ENCODE measurements at places on chromosomes 11 and 22. TPM values are rescaled to one million over a fixed set of nuclear protein-coding genes. Genes with fewer than 3 reads are reported as not detected.

DNA sequence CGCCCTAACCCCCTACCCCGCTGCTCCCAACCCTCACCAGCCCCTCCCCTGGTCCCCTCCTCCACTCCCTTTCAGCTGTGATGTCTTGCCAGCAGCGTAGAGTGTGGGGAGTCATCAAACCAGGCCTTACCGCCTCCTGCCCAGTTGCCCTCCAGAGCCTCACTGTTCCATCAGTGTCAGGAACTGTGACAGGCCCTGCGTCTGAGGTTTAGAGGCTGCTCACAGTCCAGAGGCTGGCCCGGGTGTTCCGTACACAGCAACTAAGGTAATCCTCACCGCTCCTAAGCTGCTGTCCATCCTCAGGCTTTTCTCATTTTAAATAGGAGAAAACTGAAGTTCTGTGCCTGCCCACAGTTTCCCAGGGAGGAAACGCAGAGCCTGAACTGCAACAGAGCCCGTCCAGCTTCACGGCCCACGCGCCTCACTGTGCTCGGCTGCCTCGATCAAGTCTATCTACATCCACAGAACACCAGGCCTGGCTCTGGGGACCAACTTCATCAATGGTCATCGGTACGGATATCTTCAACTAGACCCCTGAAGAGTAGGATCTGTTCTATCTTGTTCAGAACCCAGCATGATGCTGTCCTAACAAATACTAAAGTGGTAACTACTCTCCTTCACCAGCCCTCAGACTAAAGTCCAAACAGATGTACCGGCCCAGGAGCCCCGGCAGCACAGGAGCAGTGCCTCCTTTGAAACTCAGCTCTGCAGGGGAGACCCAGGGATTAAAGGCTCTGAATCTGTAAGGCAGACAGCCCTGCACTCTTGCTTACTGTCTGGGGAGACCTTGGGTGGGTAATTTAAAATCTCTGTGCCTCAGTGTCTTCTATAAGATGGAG is 10.3 kb downstream of the VPS37C start:
- no peak for DNase-seq
- no peak overlapping the region for H3K27ac ChIP-seq
- peaks cover 3% of the 10 kb centered on the region for H3K36me3 ChIP-seq
- H3K4me3 ChIP-seq: no peak overlapping the region

DNA sequence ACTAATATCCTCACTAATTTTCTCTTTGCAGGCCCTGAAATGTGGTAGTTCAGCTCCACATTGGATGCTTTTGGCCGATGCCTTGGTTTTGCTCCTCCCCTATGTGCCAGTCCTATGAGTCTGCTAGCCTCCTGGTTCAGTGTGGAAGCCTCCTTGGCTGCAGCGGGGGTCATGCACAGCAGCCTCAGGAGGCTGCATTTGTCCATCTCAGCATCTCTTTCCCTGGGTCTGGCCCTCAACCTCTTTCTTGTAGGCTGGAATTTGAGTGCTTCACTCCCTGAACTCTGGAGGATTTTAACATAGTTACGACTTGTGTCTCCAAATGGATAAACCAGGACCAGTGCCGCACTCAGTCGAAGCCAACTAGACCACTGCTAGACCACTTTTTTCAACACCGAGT is 34.9 kb downstream of the SCUBE2 start:
- H3K36me3 ChIP-seq: no peaks in the 10 kb centered on the region
- no peak overlapping the region for H3K27ac ChIP-seq
- H3K4me3 ChIP-seq: no peak overlapping the region
- H3K4me1 ChIP-seq: peaks cover 5% of the 10 kb centered on the region
- DNase-seq: no peak
- H3K27me3 ChIP-seq: no peaks in the 10 kb centered on the region

- peaks cover 27% of the 10 kb centered on the region for H3K36me3 ChIP-seq
- no peak overlapping the region for H3K27ac ChIP-seq
These were observed 34.0 kb downstream of the HIPK3 start for GRCh38 chr11:33291004-33291777.

MEI1 gene
- total RNA-seq: not detected

DNA sequence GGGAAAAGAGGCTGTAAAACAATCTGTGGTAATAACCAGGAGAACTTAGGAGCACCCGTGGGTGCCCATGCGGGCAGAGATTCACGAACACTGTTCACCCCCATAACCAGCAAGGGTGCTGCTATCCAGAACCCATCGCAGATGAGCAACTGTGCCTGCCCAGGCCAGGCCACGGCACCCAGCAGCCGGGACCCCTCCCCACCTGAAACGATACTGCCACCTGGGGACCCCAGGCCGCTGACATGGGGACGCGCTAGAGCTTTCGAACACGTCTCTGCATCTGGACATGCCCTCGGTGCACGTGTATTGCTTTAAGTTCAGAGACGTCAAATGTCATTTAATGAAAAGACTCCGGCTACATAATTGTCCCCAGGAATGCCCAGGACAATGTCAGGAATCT is 14.3 kb upstream of the MUC2 start:
- no peak overlapping the region for H3K4me3 ChIP-seq
- no peak overlapping the region for H3K27ac ChIP-seq

DNA sequence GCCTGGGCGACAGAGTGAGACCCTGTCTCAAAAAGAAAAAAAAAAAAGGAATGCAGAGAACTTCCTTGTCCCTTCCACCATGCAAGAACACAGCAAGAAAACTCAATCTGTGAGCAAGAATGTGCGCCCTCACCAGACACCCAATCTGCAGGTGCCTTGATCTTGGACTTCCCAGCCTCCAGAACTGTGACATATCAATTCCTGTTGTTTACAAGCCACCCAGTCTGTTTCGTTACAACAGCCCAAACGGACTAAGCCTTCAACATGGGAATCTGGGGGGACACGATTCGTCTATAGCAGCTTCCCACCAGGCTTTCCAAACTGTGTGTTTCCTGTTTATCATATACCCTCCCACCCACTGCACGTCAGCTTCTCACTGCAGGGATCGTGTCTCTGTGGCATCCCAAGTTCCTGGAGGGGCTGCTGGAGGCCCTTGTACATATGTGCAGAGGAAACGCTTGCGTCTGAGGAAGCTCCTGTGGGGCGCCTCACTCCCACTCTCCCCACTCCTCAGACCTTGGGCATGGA is 11.0 kb upstream of the PSMC3 start:
- no peak overlapping the region for H3K4me3 ChIP-seq
- no peak for DNase-seq
- H3K27me3 ChIP-seq: no peaks in the 10 kb centered on the region
- no peaks in the 10 kb centered on the region for H3K36me3 ChIP-seq

DNA sequence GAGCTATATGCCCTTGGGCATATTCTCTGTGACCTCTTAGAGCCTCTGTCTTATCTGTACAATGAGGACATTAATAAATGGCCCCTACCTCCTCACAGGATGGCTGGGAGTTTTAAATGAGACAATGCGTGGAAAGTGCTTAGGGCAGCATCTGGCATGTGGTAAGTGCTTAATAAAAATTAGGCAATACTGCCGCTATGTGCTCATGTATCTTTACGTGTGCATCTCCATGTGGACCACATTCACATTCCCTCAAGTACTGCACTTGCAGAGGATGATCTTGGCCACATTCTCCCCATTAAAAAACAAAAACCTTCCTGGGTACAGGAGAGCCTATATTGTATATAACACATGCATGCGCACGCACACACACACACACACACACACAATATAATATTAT is 19.1 kb upstream of the BSX start:
- H3K4me3 ChIP-seq: no peak overlapping the region
- no peak for DNase-seq
- no peaks in the 10 kb centered on the region for H3K4me1 ChIP-seq
- peaks cover 23% of the 10 kb centered on the region for H3K27me3 ChIP-seq

- DNase-seq: no peak
- no peak overlapping the region for H3K27ac ChIP-seq
- no peak overlapping the region for H3K4me3 ChIP-seq
- no peaks in the 10 kb centered on the region for H3K27me3 ChIP-seq
- H3K4me1 ChIP-seq: no peaks in the 10 kb centered on the region
These were observed 49.5 kb downstream of the VSIG10L2 start for GRCh38 chr11:125995313-125995712.

DNA sequence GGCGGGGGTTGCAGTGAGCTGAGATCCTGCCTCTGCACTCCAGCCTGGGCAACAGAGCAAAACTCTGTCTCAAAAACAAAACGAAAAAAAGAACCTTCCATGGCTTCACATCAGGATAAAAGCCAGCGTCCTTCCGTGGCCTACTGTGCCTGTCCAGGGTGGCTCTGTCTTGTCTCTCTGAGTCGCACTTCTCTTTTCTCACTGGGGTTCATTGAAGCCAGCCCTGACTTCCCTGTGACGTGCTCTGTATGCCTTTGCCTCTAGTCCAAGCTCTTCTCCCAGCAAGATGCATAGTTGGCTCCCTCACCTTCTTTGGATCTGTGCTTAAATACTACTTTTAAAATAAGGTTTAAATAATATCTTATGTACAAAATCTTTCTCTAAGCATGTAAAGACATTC is 11.6 kb downstream of the ATXN10 start:
- H3K27me3 ChIP-seq: no peaks in the 10 kb centered on the region
- no peak overlapping the region for H3K4me3 ChIP-seq
- no peak for DNase-seq
- H3K4me1 ChIP-seq: peaks cover 17% of the 10 kb centered on the region
- H3K27ac ChIP-seq: no peak overlapping the region
- no peaks in the 10 kb centered on the region for H3K36me3 ChIP-seq

DNA sequence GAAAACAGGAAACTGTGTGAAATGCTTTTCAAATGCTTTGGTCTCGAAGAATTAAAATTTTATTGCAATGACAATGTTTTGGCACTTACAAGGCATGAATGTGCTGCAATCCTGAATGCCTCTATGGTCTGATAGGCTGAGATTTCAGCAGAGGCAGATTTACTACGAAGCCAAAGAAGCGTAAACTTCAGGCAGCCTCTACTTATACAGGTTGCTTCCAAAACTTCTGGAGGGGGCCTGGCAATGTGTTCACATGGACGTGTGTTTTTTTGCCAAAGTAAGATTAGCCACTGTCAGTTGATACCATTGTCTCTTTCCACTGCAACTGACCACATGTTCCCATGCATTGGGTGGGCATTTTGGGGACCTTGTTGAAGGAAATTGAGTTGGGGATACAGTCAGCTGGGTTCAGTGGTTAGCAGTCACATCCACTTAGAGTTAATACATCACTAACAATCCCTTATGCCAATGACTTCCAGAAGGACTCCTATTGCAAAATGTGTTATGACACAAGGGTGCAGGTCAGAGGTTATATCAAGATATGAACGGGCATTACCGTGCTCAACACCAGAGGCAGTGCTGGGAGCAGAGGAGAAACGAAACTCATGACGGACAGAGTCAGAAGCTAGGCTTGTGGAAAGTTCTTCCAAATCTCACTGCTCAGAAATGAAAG is 48.8 kb downstream of the ABTB2 start:
- no peak for DNase-seq
- H3K4me3 ChIP-seq: no peak overlapping the region
- no peaks in the 10 kb centered on the region for H3K36me3 ChIP-seq
- H3K27me3 ChIP-seq: no peaks in the 10 kb centered on the region
- H3K27ac ChIP-seq: no peak overlapping the region

TIMP3 gene
- 166 TPM for total RNA-seq

CBLIF gene
- not detected for total RNA-seq

GRCh38 chr11:79121351-79121750 is 319.5 kb downstream of the TENM4 start:
- no peak for DNase-seq
- H3K4me3 ChIP-seq: no peak overlapping the region
- no peaks in the 10 kb centered on the region for H3K27me3 ChIP-seq
- no peaks in the 10 kb centered on the region for H3K4me1 ChIP-seq

DEUP1 gene
- not detected for total RNA-seq

NLRP14 gene
- not detected for total RNA-seq

TYR gene
- total RNA-seq: 29.9 TPM

- H3K4me3 ChIP-seq: no peak overlapping the region
- H3K27ac ChIP-seq: no peak overlapping the region
- peaks cover 38% of the 10 kb centered on the region for H3K4me1 ChIP-seq
- DNase-seq: no peak
- no peaks in the 10 kb centered on the region for H3K27me3 ChIP-seq
These were observed 6.7 kb downstream of the HDHD5 start for GRCh38 chr22:17152340-17152739.

MMP20 gene
- total RNA-seq: not detected

- H3K36me3 ChIP-seq: no peaks in the 10 kb centered on the region
- H3K4me3 ChIP-seq: no peak overlapping the region
- no peaks in the 10 kb centered on the region for H3K27me3 ChIP-seq
- peak overlapping the region; percentile 77 for H3K27ac ChIP-seq
These were observed 23.8 kb downstream of the BCR start for GRCh38 chr22:23204125-23204488.

DNA sequence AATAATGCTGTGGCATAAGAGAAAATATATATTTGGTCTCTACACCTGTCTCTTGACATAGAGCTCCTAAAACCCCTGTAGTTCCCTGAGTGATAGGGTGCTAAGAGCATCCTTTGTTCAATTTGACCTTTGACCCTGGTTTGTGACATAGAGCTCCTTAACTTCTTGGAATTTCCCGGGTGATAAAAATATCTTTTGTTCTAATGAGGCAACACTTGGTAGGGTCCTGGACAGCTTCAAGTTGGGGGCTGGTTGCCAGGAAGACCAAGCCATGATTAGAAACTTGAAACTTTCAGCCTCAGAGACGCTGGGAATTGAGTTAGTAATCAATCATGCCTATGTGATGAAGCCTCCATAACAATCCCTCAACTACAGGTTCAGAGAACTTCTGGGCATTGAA is 105.4 kb downstream of the CASP12 start:
- no peaks in the 10 kb centered on the region for H3K4me1 ChIP-seq
- H3K4me3 ChIP-seq: no peak overlapping the region
- DNase-seq: no peak

DNA sequence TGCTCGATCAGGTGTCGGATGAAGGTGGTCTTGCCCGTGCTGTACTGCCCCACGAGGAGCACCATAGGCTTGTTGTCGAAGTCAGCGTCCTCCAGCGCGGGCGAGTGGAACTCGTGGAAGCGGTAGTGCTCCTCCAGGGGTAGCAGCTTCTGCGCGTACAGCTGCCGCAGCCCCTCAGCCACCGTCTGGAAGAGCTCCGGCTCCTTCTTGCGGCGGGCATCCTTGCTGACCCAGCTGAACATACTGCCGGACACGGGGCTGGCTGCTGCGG is 263 bp downstream of the EHD1 start:
- H3K36me3 ChIP-seq: peaks cover 15% of the 10 kb centered on the region
- H3K27me3 ChIP-seq: no peaks in the 10 kb centered on the region
- H3K27ac ChIP-seq: peak overlapping the region; percentile 90
- DNase-seq: no peak
- peaks cover 79% of the 10 kb centered on the region for H3K4me1 ChIP-seq

DNA sequence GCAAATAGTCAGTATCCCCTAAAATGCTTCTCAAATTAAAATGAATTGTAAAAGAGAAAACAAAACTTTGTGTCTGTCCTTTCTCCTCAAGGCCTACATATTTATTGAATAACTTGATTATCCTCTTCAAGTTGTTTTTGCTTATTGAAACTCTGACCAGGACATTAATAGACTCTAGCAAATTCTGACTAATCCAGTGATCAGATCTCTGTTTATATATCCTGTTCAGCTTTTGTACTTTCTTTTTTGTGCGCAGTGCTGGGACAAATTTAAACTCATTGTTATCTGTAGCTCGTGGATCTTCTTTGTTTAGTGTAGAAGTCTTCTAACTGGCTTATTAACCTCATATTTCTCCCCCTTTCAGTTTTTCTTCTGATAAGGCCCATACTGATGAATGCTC is 139.9 kb upstream of the SORL1-AS1 start:
- peaks cover 18% of the 10 kb centered on the region for H3K4me1 ChIP-seq
- H3K27ac ChIP-seq: no peak overlapping the region
- DNase-seq: no peak
- H3K36me3 ChIP-seq: peaks cover 4% of the 10 kb centered on the region

GRCh38 chr11:118910309-118911112 is 15.2 kb downstream of the BCL9L start:
- peaks cover 13% of the 10 kb centered on the region for H3K36me3 ChIP-seq
- peaks cover 90% of the 10 kb centered on the region for H3K4me1 ChIP-seq
- peak overlapping the region; percentile 38 for H3K4me3 ChIP-seq
- H3K27ac ChIP-seq: peak overlapping the region; percentile 96

TP53I11 gene
- 58.0 TPM for total RNA-seq

OR2D2 gene
- not detected for total RNA-seq

Measured in suprapubic skin (tissue), 4 donors.